CD4-positive, alpha-beta memory T cell (primary cell): ENCODE measurements at places on chromosomes 4 and X.

DNA sequence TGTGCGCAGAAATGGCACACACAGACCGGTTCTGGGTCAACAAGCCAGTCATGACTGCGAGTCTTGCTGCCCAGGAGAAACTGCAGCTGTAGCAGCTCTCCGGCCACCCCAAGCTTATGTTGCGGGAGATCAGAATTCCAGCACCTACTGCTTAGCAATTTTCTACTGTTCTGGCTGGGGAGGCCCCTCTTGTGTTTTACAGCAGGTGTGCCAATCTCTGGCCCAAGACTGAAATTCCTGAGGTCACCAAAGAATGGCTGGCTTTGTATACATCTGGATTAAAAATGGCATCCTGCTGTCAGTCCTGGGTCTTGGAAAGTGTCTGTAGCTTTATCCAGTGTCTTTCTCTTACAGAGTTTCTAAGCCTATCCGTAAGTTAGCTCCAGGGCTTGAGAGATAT, 68.9 kb upstream of the TRAM1L1 start:
- DNase-seq, result no peak

DNA sequence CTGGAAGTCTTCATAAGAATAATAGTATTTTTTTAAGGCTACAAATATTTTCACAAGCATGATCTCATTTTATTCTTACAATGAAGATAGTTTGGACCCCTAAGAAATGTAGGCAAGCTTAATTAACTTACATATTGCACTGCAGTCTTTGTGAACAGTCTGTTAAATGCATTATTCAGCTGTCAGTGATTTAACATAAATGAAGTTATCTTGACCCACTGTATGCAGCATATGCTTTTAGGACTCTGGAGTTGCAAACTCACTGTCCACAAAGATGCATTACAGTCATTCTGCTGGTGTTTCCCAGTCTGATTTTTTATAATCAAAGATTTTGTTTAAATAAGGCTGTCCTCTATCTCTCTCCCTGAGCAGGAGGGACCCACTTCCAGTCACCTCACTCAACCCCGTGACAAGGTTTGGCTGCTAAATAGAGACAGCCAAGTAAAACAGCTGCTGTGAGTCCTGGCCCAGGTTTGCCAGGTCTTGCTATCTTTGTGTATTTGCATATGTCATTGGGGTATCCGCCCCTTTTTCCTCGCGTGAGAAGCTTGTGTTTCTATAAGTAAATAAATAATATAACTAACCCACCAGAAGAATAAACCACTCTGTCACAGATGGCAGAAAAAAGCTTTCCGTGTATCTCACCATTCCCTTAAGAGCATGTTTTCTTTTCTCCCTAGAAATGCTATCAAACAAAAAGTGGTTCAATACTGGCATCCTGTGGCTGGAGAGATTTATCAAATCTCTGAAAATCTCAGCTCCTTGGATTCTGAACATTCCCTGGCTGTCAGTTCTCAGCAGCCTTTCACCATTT, 67.0 kb downstream of the SLC7A11 start:
- no peak for DNase-seq

DNA sequence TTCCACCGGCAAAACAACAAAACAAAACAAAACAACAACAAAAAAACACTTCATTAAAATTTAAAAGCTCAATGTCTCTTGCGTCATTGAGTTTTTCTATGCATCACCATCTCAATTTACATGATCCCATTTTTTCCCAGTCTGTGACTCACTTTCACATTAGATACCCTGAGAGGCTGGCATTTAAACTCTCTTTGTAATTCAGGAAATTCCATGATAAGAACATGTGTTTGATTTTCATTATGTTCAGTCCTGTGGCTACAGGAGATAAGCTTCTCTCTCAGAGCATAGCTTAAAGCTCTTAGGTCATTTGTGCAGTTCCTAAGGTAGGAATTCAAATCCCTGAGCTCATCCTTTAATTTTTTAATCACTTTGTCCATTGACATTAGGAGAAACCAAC, 104.6 kb downstream of the NBDY start:
- DNase-seq, result no peak

DNA sequence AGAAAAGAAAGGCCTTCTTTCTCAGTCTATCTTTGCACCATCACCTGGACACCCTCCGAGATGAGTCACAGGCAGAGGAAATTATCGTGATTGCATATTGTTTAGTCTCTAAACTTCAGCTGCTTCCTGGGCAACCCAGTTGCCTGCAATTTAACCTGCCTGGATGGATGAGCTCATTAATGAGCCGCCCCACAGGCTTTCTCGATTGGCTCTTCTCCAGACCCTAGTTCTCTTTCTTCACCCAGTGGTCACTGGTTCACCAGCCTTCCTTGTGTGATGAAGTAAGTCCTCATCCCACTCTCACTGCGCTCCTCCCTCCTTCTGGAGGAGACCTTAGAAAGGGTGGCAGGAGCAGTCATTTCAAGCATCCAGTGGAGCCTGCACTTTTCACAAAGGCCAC, 94.4 kb downstream of the SOWAHB start:
- DNase-seq, result no peak

- DNase-seq, result no peak
These were observed 182.7 kb upstream of the LDB2 start for GRCh38 chr4:17081179-17081578.

DNA sequence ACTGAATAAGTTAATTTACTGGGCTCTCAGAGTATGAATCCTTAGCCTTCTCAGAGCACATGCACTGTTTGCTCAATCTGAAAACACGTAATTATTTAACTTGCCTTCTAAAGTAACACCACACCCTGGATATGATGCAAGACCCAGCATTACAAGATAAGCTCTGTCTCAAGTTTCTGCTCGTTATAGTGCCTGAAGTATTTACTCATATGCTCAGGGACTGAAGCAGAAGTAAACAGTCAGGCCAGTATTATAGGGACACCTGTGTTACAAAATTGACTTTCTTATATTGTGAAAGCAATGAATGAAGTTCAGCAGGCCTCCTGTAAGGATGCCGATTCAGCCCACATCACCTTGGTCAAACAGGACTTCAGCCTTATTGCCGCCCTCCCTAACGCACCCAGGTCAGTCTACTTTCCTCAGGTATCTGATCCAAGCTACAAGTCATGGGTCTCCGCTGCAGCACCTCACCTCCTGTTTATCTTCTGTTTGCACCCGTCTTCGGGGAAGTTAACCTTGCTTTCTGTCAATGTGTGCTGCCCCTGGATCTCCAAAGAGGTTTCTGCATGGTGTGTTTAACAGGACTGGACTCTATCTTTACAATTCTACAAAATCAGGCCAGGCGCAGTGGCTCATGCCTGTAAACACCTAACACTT, 42.8 kb upstream of the KLF3 start:
- DNase-seq, result no peak

DNA sequence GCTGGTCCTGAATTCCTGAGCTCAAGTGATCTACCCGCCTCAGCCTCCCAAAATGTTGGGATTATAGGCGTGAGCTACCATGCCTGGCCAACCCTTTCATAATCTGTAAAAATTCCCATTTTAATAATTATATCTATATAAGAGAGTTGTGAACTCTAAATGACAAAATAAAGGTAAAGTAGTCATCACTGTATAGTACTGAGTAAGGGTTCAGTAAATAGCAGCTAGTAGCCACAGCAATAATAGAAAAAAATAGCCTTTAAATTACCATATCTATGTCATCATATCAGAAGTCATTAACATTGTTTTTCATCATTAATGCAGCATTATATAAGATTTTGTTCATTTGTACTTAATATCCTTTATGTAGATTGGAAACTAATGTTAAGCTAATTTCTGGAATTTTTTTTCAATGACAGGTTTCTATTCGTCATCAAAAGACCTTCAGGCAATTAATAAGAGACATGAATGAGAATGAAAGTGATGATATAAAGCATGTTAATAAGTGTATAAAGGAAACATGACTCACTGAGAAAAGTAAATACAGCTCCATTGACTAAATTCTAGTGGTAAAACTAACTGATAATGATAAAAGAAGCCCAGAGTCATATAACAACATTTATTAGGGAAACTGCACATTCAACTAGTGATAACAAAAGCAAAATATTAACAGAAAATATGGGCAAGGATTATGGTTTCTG, 85.9 kb upstream of the UGT8 start:
- DNase-seq, result no peak

DNA sequence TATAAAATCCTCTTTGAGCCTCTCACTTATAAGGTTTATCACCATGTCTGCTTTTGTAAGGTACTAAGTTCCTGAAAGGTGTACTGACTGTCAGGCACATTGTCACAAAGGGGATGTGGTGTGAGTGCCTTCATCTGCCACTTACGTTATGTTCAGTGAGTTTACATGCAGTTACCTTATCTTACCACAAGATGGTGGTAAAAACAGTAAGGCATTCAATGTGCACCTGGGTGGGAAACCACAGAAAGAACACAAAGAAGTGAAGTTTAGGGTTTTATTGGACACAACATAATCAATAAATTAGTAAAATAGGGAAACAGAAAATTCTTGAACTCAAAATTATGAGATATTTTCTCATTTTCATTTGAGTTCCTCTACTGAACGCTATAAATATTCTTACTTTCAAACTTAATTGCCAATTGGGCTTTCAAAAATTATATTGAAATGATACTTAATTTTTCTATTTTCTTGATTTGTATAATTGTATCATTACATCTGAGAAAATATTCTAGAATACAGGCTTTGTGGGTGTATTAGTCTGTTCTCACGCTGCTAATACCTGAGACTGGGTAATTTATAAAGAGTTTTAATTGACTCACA, 650.8 kb downstream of the PCDH7 start:
- peak; percentile 12 for DNase-seq

- DNase-seq, result no peak
These were observed 256.2 kb downstream of the TRAM1L1 start for GRCh38 chr4:116829187-116829586.

GRCh38 chr4:94452476-94453371, 982 bp downstream of the PDLIM5 start:
- DNase-seq, result no peak

DNA sequence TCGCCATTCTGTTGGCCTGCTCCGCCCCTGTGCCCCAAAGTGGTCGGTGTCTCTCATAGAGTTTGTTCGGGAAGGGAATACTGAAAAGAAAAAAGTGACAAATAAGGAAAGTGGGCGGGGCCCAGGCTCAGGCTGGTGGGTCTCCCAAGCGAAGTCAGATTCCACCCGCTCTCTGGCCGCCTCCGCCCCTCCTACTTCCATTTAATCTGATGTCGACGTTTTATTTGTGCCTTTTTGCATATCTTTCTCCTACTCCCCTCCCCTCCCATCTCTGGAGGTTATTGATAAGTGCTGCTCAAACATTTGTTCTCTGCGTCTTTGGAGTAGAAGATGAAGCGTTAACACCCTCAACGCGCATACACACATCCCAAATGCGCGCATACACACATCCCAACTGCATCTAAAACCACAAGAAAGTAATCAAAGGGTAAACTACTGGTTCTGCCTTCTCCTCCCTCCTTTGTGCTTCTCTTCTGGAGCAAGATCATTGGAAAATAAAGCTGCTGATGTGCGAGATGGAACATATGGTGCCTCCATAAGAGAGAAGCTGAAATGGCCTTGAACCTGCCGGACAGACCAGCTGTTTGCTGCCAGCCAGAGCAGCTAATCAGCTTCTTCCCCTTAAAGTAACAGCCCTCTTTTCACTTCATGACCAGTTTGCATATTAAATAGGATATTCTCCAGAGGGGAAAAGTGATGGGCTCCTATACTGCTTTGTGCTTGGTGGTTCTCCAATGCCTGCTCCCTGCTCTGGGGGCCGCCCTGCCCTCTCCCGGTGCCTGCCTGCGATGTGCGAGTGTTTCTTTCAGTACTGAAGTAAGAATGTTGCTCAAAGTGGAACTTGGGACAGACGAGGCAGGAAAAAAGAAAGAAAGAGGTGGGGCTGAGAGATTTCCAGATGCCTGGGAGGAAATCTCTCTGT, 3.1 kb downstream of the MAMLD1 start:
- no peak for DNase-seq

DNA sequence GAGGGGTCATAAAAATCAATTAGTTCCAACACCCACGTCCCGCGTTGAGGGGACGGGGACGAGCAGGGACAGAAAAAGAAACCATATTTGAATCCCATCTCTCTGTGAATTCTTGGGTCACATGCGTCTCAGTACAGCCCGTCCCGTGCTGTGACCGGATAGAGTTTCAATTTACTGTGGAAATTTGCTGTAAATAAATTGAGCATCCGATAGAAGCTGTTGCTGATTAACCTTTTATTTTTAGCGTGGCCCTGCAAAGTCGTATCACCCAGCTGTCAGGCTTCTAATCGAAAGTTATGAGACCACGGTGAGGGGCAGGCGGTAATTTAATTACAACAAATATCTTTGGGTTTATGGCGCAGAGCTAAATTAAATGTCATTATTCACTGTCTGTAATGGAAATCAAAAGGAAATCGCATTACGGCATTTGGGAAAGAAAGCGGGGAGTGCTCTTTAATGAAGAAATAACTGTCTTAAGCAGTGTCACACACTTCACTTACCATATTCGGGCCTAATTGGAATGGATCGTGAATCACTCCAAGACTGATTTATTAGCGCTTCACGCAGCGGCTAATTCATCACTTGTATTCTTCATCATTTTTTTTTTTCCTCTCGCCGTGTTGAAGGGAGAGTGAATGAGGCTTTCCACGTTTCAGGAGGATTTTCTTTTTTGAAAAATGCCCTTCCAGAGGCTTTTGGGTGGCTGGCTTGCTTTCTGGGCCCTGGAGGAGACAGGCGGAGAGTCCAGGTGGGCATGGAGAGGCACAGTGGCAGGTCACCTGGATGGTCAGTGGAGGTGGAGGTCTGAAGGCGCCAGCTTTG, 7.3 kb downstream of the SHOX start:
- DNase-seq, result no peak

GRCh38 chr4:89506866-89507491, 199.4 kb upstream of the GPRIN3 start:
- no peak for DNase-seq

DNA sequence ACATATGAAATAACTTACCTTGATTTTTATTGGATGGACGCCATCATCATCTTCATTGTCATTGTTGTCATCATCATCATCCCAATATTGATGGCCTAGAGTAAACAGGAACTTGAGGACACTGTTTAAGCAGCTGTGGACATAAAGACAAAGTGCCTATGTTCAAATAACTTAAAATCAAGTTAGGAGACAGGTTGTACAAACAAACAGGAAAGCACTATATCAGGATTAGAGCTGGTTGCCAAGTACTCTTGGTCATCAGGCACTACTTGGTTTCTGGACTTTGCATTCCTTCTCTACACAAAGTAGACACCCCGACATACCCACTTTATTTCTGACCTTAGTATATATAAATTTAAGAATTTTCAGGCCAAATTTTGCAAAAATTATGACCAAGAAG, 608.6 kb downstream of the KLHL13 start:
- DNase-seq, result no peak

GRCh38 chrX:45063319-45064095, 137.2 kb downstream of the DIPK2B start:
- DNase-seq, result no peak

GRCh38 chrX:103791228-103791627, 14.6 kb downstream of the PLP1 start:
- no peak for DNase-seq

DNA sequence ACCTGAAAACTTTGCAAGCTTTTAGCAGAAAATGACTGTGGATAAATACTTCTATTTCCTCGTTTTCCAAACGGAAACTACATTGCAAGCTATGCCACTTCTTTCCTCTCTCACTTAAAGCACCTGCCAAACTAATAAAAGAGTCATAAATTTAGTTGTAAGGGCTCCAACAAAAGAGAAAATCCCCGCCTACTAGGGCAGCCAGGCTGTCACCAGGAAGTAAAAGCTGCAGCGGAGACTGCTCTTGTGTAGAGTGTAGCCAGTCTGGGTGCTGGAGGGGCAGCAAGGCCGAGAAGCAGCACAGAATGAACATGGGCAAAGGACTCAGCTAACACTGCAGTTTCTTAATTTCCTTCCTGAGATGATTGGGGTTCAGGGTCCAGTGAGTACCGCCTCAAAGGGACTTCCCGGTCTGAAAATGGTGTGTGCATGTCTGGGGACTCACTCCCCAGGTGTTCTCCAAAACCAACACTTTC, 89.3 kb upstream of the MAML3 start:
- DNase-seq, result no peak
